ENCODE measurements at places on chromosomes 3 and 15.

DNA sequence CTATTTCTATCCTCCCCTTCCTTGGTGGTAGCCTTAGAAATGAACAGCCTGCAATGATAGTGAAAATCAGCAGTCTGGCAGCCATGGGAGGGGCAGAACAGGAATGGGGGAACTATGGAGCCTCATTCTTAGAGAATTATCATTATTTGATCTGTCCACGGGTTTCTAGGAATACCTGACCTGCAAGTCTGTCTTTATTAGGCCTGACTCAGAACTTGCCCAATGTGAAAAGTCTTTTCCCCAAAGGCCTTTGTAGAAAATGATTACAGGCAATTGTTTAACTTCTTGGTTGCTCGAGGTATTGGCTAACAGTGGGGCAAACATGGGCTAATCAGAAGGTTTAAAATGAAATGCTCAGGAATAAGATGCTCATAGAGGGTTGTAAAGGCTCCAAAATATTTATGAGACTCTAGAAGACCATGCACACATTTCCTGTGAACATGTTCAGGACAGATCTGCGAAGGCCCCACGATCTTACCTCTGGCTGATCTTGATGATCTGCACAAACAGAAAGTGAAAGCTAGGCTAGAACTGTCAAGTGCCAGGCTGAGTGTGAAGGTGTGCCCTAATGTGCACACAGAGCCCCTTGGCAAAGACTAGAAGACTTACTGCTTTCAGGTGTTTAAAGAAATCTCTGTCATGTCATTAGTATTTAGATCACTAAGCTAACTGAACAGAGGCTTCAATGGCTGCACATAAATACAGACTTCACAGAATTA lies 39.6 kb upstream of the LAMP3 start:
- no peak for DNase-seq

GRCh38 chr3:141851411-141851810 lies 25.0 kb upstream of the ATP1B3 start:
- no peak for DNase-seq

DNA sequence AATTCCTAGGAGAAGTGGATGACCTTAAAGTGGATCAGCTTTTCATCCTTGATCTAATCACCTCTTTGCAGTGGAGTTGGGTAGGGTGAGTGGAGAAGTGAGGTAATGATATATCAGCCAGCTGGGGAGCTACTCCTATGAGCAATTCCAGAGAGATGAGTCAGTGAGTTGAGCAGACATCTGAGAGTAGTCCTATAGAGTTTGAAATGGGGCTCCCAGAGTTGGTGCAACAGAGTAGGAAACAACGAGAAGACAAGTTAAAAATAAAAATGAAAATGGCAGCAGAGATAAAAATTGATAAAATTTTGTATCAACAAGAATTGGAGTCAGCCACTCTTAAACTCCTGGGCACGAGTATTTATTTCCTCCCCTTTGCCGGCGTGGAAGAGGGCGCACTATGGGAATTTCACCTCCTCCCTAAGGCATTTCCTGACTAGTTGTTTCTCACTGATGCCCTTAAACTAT lies 150.8 kb upstream of the DPH6 start:
- DNase-seq, result no peak

- no peak for DNase-seq
These were observed at the start of gene KBTBD12 for GRCh38 chr3:127915115-127915936. TSS of gene KBTBD12 (plus strand) at chr3:127915232. CDS start at chr3:127923062, 7,830 bp downstream.

DNA sequence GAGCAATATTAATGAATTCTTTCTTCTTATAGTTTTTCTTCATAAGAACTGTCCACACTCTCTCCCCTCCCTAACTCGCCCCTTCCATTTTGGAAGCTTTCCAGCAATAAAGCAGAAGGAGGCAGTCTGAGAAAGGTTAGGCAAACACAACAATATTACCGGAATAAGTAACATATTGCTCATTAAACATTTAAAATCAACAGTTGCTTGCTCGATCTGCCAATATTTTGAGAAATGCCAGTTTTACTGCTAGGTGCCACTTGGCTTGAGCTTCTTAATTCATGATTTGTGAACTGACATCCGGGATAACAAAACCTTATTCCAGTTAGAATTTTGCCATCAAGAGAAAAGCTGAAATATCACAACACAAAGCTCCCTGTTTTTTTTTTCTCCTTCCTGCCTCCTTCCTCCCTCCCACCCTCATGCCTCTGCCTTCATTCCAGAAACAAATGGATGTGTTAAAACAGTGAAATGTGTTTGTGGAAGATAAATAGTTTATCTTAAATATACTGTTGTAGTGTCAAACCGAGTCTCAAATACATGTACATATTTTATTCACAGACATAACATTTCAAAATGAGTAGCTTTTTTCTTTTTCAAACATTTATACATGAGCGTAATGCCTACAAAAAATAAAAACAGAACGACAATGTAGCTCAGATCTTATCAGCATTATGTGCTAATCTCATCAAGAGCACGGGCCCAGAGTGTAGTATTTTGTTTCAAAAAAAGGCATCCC lies 253.7 kb downstream of the GAP43 start:
- no peak for DNase-seq

GRCh38 chr3:18284716-18285115 lies 140.4 kb downstream of the SATB1 start:
- no peak for DNase-seq

GRCh38 chr15:45657254-45657653 lies 22.4 kb downstream of the SQOR start:
- DNase-seq, result no peak

DNA sequence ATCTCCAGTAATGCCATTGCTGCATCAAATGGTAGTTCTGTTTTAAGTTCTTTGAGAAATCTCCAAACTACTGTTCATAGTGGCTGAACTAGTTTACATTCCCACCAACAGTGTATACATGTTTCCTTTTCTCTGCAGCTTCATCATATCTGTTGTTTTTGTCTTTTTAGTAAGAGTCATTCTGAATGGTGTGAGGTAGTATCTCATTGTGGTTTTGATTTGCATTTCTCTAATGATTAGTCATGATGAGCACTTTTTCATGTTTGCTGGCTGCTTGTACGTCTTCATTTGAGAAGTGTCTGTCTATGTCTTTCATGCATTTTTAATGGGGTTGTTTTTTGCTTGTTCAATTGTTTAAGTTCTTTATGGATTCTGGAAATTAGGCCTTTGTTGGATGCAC lies 10.2 kb upstream of the GCSAM start:
- no peak for DNase-seq

GRCh38 chr15:74374648-74375302 lies 7.3 kb upstream of the CYP11A1 start:
- DNase-seq, result no peak

GRCh38 chr3:190517687-190518086 lies 3.8 kb downstream of the IL1RAP start:
- no peak for DNase-seq

DNA sequence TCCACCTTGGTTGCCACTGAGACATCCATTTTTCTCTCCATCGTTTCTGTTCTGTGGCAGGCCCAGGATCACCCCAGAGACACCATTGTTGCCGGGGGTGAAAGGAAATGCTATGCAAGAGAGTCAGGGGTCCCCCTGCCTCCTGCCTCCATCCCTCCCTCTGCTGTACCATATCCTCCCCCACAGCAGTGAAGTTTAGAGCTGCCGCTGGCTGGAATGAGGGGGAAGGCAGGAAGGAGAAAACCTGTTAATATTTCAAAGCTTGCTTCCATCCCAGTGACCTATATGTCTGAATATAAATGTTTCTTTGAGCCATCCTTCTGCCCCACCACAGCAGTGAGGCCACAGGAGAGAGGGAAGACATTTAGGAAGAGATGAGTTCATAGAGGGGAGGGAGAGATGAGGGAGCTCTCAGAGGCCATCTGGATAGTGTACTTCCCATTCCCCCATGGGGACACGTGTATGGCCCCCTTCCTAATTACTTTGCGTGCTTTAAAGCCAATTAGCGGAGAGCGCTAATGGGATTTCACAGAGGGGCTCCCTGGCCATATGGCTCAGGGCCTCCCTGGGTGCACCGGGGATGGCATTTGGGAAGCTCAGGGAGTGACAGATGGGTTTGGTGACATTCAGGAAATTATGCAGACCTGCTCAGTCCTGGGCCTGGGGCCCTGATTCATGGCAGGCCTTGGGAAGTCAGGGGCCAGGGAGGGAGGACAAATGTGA lies 40.4 kb upstream of the CHRNB4 start:
- DNase-seq, result no peak

- peak; percentile 55 for DNase-seq
These were observed 425 bp upstream of the FYTTD1 start for GRCh38 chr3:197749315-197749600.

- DNase-seq, result no peak
These were observed 106.4 kb upstream of the RPL32 start for GRCh38 chr3:12947504-12948369.

DNA sequence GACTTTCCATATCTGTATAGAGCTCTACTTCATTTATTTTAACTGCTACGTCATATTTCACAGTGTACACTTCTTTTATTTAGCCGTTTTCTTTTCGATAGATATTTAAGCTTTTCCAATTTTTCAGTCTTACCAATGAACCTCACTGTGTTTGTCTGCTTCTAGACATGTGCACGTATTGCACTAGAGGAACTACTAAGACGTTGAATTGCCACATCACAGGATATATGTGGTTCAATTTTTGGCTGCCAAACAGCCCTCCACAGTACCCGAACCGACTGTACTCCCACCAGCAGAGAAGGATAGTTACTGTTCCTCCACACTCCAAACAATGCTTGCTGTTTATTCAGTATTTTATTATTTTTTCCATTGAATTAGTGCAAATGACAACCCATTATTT lies 2.0 kb downstream of the NR1I2 start:
- no peak for DNase-seq

DNA sequence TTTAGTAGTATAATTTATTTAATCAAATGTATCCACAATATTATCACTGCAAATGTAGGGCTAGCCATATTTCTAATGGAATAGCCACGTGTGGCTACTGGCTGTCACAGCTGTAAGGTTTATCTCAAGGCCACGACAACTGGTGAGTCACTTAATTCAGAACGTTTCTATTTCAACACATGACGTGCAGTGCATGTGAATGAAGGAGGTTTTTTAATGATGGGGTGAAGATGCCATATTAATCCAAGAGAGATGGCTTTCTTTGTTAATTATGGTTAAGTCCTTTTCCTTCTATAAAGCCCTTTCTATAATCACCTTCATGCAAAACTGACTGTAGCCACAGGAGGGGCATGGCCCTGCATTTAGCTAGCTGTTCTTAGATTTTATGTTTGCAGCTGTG lies 212.0 kb downstream of the FEZF2 start:
- no peak for DNase-seq

DNA sequence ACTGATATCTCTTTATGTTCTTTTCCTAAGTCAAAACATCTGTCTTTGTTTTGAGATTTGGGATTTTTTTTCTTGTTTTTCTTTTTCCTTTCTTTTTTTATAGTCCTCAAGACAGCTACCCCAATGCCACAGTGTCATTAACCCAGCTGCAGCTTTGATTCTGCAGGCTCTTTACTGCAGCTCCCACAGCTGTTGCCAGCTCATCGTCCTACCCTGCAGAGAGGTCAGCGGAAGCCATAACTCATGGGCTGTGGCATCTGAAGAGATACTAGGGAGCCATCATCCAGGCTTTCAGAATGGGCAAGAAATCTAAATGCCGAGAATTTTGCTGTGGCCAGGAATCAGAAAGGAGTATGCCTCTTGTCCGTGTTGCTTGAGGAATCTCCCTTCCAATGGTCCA lies 44.3 kb upstream of the SLC24A5 start:
- DNase-seq, result no peak

DNA sequence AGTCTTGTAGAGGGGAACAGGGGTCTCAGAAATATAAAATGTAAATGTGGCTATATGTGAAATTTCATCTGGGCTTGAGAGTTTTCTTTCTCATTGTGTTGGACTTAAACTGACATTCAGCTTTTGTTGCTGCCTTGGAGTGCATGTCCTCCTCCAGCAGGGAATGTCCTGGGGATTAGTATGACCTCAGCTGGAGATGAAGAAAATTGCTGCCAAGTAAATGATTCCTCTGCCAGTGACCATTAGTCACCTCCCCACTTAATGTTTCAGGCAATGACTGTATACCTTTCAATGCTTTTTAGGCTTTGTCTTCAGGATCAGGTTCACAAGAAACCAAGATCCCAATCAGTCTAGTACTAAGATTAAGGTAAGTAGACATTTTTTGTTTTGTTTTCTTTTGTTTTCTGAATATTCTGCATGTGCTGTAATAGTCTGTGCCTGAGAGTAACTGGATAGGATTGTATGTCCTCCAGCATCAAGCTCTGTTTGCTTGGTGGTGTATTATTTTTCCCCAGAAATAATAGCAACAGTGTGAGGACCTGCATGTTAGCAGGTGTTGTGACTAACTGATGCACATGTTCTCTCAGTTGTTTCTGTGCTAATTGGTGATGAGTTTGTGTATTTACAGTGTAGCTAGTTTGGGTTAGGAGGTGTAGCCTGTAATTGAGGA lies 18.1 kb upstream of the SLC22A13 start:
- DNase-seq, result no peak

GRCh38 chr15:85171736-85172135 lies 190.1 kb downstream of the PDE8A start:
- DNase-seq, result no peak

DNA sequence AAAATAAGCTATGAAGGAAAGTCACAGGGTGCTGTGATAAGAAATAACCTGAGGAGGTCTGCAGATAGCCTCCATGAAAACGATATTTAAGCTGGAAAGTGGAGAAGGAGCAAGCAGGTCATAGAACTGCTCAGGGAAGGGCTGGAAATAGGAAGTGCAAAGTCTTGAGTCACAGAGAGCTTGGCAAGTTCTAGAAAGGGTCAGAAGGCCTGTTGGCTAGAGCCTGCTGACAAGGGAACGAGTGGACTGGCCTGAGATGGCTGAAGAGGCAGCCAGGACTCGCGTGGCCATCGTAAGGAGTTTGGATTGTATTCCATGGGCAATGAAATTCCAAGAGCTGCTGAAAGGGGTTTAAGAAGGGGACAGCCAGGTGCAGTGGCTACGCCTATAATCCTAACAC lies 64.7 kb upstream of the IL12A start:
- DNase-seq, result no peak

DNA sequence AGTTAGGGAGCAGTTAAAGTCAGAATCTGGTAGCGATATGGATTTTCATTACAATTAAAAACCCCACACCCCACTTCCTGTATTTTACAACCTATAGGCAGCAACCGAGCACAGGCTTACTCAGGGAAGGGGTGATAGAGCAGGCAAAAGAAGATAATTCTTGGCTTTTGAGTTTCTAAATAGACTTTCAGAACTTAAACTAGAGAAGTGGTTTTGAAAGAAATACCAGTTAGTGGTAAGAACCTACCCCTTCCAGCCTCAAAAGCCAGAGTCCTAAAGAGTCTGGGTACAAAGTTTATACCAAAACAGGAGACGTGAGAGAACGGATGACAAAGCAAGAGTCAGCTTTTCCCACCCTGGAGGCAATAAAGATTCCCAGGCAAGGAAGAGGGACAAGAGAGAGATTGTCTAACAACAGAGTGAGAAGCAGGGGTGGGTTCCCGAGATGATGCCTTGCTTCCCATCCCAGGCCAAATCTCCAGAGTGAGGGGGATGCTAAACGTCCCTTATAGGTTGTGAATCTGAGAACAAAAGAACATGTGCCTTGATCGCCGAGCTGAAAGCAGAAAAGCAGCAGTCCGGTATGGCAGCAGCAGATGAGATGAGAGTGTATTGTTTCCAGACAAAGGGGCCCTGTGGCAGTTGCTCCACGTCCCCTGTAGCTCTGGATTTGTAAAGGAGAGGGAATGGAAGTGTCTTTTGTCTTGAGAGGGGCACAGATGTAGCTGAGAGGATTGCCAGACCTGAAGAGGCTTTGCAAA lies 36.8 kb downstream of the KLHL6 start:
- no peak for DNase-seq
